Activated naive CD4-positive, alpha-beta T cell treated with anti-CD3 and anti-CD28 coated beads for 36 hours (primary cell): ENCODE measurements at places on chromosomes 1 and 21. TPM values are rescaled to one million over a fixed set of nuclear protein-coding genes. Genes with fewer than 3 reads are reported as not detected.

Gene GJC2
- total RNA-seq: 0.25 TPM

DNA sequence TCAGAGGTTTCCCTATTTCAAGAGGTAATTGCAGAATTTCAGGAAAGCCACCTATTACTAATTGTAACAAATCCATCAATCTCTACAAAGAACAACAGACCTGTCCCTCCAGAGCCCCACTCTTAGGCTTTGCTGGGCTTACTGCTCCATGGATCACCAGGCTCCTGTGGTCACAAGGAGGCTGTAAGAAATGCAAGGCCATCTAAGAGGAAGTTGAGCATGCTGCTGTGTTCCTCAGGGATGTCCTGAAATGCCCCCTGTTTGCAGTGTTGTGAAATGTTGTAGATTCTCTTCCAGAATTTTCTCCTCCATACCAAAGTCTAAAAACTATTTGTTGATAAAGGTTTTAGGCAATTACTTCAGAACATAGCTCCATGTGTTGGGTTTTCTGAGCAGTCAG lies 24.4 kb upstream of the DUSP23 start:
- H3K4me1 ChIP-seq: no peaks in the 10 kb centered on the region
- no peaks in the 10 kb centered on the region for H3K27me3 ChIP-seq
- no peak for DNase-seq

Gene TIE1
- total RNA-seq: not detected

Gene GPX7
- total RNA-seq: 20.4 TPM

Gene TRIM67
- not detected for total RNA-seq

Gene RCSD1
- total RNA-seq: 27.3 TPM

Gene MAP1LC3C
- total RNA-seq: not detected

DNA sequence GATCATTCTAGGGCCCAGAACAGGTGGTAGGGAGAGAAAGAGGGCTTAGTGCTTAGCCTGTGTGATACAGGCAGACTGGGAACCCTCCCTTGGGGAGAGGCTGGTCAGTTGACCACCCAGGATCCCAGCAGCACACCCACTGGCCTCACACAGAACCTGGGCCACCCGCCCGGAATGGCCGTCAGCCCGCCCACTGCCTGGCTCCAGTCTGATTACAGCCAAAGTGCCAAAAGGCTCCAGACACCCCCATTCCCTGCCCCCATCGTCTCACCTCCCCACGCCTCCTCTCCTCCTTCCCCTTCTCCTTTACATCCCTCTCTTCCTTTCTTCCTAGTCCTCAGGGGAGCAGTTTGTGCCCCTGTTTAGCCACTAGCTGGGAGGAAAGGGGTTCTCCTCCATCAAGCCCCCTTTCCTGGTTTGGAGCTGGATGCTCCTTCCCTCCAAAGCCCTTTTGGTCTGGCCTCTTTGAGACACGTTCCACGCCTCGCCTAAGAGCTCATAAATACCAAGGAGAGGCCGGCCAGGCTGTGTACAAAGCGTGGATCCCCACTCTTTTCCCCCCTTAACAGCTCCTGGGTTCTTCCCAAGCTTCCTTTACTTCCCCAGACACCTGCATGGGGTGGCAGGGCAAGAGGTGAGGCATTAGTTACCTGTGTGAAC lies 4.6 kb upstream of the WNT2B start:
- H3K27ac ChIP-seq: no peak overlapping the region
- no peak for DNase-seq
- H3K27me3 ChIP-seq: peaks cover 49% of the 10 kb centered on the region
- H3K36me3 ChIP-seq: no peaks in the 10 kb centered on the region
- H3K4me3 ChIP-seq: no peak overlapping the region
- peaks cover 3% of the 10 kb centered on the region for H3K4me1 ChIP-seq

DNA sequence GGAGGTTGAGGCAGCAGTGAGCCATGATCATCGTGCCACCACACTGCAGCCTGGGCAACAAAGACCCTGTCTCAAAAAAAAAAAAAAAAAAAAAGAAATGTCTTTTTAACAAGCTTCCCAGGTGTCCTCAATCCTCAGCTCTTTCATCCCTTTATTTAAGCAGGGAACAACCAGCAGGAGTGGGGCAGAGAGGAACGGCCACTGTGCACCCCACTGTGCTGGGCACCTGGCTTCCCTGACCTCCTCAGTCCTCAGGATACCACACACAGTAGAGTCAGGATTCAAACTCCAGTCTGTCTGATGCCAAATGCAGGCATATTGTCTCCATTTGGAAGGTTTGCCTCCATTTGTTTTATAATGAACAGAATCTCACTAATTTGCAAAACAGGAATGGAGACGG lies 19.8 kb upstream of the PTAFR start:
- H3K27ac ChIP-seq: no peak overlapping the region
- peaks cover 42% of the 10 kb centered on the region for H3K4me1 ChIP-seq
- no peaks in the 10 kb centered on the region for H3K27me3 ChIP-seq
- H3K36me3 ChIP-seq: peaks cover 43% of the 10 kb centered on the region
- no peak for DNase-seq

DNA sequence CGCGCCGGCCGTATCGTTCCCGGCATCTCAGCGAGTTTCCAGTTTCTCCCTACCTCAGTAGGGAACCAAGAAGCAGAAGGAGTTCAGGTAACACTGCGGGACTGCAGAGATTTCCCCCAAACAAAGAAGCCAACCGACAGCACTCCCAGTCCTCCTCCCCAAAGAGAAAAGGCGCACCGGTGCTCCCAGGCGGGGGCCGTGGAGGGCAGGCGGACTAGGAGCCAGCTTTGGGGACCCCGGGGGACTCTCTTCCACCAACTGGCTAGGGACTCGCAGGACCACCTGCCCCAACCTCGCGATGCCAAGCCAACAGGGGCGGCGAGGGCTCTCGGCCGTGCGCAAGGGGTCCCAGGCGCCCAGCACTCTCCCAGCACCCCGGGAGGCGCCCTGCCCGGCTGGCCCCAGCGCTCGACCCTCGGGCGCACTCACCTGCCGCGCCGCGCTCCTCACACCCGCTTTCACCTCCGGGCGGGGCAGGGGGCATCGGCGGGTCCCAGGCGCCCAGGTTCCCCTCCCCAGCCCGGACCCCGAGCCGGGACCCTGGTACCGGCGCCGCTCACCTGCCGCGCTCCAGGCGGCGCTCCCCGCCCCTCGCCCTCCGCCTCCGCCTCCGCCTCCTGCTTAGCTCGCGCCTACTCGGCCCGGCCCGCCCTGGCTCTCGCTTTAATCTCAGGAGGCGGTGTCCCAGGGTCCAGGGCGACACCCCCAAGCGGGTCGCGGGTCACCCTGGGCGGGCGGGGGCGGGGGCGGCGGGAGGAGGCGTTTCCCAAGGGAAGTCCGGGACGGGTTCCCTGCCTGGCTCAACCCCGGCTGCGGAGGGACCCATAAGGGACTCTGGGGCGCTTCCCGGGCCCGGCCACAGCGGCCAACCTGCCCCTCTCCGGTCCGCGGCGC lies at the start of gene TMPRSS2:
TSS of gene TMPRSS2 (minus strand) at position 638 of the 894 bp plus-strand sequence. CDS start 10,025 bp downstream, outside the sequence.
- H3K27ac ChIP-seq: no peak within 1 kb of the TSS
- no peaks in the 10 kb centered on the region for H3K36me3 ChIP-seq
- no peak within 1 kb of the TSS for H3K4me3 ChIP-seq
- peaks cover 37% of the 10 kb centered on the region for H3K27me3 ChIP-seq
